ENCODE measurements at places on chromosomes 16 and 17.

DNA sequence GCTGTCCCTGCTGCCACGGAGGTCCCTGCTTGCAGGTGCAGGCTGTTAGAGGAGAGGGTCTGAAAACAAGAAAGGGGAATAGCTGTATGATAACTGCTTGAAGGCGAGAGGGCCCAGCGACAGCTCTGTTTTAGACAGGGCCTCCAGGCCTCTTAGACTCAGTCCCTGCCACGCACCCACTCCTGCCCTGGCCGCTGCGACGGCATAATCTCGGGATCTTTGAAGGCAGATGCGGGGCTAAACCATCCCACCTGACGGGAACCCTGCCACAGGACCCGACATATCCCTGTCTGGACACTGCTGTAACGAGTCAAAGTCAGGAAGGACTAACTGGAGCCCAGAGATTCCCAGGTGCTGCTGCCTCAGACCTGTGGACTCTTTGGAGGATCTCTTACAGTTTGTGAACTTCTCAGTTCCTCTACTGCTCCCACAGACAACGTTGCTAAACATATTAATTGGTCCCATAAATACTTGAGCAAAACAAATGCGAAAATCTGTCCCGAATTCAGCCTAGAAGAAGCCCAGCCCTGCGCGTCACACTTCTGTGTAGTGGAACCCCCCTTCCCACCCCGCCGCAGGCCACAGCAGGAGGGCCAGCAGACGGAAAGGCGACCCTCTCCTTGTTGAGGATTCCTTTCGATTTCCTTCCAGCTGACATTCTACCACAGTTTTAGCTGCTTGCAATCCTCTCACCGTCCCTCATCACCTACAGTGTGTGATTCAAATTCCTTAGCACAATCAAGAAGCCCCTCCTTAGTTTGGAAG is 998 bp upstream of the TMEM11 start:
- DNase-seq = no peak

DNA sequence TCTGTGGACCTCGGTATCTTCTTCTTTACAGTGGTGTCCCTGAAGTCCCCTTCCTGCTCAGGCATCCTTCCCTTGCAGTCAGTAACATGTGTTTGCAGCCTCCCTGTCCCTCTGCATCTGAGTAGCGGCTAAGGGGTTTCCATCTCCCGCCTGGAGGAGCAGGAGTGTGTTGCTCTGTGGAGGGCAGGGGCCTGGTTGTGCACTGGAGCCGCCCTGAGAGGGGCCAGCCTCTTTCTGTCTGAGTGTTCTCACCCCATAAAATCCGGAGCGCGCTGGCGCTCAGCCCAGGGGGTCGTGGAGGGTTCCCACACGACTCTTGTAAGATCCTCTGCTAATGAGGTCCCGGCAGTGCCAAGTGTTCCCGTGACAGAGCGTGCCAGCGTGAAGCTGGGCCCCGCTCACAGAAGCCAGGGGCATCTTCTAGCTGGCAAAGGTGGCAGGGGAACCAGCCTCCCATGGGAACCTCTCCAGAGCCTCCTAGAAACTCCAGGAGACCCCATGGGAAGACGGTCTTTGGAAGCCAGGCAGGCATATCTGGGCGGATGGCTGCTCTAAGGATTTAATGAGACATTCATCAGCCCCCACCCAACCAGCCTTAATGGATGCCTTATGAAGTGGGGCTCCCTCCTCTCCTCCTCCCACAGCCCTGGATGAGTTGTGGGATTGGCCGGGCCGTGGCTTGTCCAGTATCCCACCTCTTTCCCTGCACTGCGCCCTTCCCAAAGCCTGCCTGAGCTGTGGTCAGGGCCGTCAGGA is 91.4 kb upstream of the GSE1 start:
- no peak for DNase-seq

DNA sequence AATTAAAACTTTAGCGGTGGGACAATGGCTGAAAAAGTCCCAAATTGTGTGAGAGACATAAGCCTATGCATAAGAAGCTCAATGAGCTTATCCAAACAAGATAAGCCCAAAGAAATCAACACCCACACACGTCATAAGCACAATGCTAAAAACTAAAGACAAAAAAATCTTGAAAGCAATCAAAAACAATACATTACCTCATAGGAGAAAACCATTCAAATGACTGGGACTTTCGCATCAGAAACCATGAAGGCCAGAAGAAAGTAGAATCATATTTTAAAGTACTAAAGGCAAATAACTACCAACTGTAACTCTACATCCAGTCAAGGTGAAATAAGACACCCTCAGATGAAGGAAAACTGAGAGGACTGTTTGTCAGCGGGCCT is 50.2 kb downstream of the ZCCHC14 start:
- no peak for DNase-seq

GRCh38 chr17:60311936-60312335 is 80.0 kb downstream of the USP32 start:
- DNase-seq = no peak

DNA sequence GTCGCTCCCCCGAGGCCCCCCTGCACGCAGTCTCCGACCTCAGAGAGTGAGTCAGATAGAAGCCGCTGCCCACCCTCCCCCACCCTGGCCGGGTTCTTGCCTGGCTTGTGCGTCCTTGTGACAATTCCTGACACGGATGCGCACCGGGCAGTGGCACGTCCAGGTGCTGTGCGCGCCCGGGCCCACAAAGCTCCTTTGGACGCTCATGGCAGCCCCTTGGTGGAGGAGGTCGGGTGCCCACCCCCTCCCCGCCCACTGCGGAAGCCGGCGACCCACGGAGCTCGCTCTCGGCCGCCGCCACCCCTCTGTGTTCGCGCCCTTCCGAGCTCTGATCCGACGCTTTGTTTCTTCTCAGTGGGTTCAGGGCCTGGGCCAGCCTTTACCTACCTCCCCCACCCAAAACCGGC is 662 bp upstream of the TUBB3 start:
- DNase-seq = peak; percentile 84

GRCh38 chr17:82217530-82218204 is 5.0 kb upstream of the CCDC57 start:
- DNase-seq = peak; percentile 53

GRCh38 chr16:81357711-81358260 is 43.0 kb downstream of the GAN start:
- DNase-seq = no peak

- DNase-seq = no peak
These were observed 8.6 kb upstream of the AKTIP start for GRCh38 chr16:53511403-53512280.

GRCh38 chr17:21286909-21287702 is 2.6 kb downstream of the MAP2K3 start:
- DNase-seq = peak; percentile 49

DNA sequence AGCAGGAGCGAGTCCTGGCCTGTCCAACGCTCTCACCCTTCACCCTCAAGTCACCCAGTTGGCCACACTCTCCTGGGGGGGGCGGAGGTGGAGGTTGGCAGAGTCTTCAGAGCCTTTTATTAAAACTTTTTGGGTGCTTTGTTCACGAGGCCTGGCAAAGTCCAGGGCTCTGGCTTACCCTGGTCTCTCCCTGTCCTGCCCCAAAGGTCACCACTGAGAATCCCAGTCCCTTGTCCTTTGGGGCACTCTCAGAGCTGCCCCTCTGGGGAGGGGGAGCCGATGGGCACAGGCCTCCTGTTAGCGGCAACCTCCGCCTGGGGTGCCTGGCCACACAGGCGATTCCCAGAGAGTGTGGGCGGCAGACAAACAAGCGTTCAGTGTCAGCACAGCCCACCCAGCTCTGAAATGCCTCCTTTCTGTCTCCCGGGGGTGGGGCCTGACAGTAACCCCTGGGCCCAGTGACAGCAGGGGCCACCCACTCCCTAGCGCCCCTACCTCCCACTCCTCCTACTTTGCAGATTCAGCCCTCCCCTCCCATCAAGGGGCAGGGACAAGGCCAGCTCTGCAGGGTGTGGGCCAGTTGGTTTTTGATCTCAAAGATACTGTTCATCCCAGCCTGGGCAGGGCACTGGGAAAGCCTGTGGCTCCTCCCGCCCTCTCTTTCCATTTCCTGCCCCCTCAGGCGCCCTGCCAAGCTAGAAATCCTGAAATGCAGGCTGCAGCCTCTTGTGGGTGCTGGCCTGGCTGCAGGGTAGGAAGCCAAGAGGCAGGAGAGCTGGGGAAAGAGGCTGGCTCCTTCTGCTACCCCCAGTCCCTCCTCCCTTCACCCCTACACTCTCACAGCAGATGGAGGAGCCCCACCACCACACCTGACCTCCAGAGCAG is 36.6 kb upstream of the EMP2 start:
- no peak for DNase-seq

DNA sequence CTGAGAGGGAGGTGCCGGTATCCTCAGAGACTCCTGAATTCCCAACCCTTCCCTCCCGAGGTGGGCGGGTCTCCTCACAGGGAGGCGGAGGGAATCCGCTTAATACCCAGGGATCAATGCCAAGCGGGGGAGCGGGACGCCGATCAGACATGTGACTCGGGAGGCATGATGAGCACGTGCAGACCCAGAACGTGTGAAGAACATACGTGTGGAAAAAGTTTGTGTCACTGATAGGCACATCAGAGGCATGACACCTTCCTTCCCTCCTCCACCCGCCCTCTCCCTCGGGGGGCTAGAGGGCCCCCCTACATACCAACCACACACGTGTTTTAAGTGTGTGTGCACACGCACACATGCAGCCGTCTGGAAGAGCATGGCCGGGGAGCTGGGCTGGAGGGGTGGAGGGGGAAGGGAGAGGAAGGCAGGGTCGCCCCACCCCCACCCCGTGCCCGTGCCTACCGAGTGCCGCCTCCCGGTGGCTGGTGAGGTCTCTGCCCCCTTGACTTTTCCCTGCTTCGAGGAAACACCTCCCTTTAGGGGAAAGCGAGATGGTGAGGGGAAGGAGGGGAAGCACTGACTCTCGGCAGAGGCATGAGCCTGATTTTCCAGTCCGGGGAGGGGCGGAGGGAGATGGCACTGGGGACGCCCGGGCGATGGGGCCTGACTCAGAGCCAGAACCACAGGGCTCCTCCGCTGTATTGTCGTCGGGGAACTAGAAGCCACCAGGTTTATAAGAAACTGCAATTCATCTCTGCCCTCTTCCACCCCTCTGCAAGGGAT is 12.1 kb upstream of the TBX21 start:
- DNase-seq = peak; percentile 97

DNA sequence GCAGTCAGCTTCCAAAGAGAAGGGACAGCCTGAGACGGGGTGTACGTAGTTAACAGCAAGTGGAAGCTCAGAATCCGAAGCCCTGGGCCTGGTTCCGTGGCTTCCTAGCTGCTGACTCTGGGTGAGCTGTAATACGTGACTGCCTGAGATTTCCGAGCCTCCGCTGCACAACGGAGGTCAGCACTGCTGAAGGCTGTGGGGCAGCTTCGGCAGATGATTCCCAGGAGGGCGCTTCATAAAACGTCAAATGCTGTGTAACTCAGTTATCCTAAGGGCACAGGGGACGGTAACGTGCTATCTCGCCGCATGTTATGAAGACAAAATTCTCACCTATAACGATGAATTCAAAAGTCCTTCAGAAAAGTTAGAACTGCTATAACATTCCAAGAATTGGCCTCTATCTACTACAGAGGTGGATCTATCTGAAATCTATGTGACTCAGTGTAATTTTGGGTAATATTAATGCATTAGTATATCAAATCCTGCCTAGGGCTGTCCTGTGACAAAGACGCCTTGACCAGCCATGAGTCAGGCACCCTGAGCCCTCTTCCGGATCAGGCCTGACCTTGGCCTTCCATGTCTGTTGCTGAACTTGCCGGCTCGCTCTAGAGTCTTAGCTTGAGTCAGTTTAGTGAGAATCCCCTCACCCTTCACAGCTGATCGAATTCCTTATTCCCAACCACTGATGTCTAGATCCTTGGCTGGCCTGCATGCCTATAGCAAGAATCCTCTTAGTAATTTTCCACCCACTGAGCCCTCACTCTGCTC is 43.5 kb downstream of the MARF1 start:
- no peak for DNase-seq

Measured in activated CD8-positive, alpha-beta memory T cell treated with anti-CD3 and anti-CD28 coated beads, Interleukin-2, amount 10 ng/mL, durations not matched to agents 7 days and 5 days (primary cell).